ENCODE measurements at places on chromosomes 7 and 10.

- DNase-seq = no peak
Observed at GRCh38 chr7:76505168-76506080, 4.9 kb upstream of the UPK3B start.

- no peak for DNase-seq
Observed at GRCh38 chr10:95628786-95629185, 27.7 kb downstream of the ALDH18A1 start.

- DNase-seq = no peak
Observed at GRCh38 chr10:60964257-60965235, 20.6 kb upstream of the RHOBTB1 start.

DNA sequence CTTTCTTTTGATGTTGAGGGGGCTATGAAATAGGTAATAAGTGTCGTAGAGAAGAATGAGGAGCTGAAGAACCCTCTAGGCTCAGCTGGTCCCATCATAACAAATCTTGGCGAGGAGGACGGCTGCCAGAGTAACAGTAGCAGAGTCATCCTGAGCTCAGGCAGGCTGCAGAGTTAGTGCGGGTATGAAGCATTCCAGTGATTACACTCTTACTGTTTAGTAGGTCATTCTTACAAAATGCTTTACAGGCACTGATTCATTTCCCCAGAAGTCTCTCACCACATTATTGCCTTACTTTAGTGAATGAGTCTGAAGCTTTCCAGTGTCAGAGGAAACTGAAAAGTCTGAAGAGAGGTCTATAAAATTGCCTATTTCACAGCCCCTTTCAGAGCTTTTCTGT, 43.9 kb upstream of the GPR158 start:
- no peak for DNase-seq

DNA sequence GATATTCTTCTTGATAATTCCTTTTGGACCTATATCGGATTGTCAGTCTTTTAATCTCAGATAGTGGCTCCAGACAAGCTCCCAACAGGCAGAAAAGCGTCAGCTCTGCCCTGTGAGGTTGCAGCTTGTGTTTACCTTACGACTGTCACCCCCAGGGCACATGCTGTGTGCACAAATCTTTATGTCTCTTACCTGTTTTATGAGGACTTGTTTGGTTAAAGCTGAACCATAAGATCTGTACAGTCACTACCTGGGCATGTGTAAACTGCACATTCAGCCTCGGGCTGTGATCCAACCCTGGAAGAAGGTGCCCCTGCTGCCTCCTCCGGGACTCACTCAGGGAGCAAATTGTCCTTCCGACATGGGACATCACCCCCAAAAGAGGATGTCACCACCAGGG, 119.8 kb downstream of the GALNT17 start:
- DNase-seq = no peak

DNA sequence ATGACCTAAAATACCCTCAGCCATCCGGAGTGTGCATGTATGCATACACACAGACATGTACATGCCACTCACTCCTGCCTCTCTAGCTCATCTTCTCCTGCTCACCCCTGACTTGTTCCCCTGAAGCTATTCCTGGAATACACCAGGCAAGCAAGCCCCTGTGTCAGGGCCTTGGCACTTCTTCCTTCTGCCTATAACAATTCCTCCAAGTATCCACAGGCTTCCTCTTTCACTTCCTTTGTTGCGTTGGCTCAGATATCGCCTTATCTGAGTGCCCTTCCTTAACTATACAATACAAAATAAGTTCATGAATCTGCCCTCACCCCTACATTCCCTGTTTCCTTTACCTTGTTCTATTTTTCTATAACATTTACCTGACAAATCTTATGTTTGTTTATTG, 88.8 kb downstream of the NOD1 start:
- DNase-seq = no peak

DNA sequence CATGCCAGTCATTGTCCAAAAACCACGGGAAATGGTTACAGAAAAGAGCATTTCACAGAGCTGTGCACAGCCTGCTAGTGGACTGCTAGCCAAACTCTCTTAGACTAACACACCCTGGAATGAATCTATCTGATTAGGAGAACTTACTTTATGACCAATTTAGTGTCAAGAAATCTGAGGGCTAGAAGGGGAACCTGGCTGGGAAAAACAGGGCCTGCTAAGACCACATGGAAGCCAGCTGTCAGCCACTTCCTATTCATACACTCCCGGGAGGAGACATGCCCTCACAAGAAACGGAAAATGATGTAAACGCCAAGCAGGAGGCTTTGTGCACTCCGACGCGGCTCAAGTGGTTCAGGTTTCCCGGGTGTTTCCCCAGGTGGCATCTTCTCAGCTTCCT, 54.8 kb downstream of the MPP7 start:
- no peak for DNase-seq

GRCh38 chr7:44608916-44609648, 2.7 kb downstream of the OGDH start:
- DNase-seq = no peak

- DNase-seq = peak; percentile 22
Observed at GRCh38 chr7:87600130-87601124, at the start of gene ABCB1. TSS of gene ABCB1 (minus strand) at chr7:87600884. CDS start at chr7:87600184, 700 bp downstream.

DNA sequence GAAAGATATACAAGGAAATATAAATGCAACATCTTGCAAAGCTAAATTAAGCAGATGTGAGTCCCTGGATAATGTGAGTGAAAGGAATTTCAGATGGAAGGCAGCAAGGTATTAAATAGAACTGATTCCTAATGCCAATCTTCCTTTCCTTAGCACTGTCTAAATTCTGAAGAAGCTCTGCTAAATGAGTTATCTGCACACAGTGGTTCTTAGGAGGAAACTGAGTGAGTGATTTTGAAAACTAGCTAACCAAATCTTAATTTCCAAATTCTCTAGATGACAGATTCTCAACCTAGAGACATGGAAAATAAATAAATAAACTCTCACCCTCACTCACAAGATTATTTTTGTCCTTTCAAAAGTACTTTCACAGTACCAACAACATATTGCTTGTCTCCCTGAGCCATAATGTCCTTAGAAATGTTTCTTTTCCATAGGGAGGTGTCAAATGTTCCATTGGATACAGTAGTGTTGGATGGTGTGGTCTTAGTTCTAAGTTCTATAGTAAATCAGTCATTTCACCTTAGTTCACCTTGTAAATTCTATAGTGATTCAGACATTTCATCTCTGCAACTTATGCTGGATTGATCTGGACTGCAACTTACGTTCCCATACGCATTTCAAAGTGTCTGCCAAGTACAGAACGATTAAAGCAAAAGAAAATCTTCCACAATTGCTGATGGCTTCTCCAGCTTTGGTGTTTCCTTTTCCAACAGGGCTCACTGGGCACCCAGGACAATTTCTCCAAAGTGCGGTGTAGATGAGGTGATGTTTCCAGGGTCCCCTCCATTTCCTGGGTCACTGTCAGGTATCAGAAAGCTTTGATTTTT, 145.4 kb upstream of the FAM171A1 start:
- no peak for DNase-seq

DNA sequence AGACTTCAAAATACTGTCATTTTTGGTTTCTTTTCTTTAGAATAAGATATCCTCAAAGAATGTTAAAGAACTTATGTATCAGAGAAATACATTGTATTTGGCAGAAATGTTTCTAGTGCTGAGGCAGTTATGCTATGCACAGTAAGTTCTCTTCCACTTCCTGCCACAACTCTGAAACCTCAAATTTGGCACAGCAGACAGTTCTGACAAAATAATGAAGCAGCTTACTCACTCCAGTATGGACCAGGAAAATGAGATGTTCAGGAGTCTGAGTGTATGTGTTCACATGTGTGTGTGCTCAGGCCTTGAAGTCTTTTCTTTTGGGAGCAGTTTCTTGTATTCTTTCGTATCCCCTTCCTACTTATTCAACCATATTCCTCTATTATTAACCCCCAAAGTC, 197.0 kb upstream of the AGK start:
- DNase-seq = no peak

- no peak for DNase-seq
Observed at GRCh38 chr7:50184271-50184990, 91.4 kb upstream of the ZPBP start.

- no peak for DNase-seq
Observed at GRCh38 chr7:156652886-156653568, 12.5 kb downstream of the RNF32 start.

DNA sequence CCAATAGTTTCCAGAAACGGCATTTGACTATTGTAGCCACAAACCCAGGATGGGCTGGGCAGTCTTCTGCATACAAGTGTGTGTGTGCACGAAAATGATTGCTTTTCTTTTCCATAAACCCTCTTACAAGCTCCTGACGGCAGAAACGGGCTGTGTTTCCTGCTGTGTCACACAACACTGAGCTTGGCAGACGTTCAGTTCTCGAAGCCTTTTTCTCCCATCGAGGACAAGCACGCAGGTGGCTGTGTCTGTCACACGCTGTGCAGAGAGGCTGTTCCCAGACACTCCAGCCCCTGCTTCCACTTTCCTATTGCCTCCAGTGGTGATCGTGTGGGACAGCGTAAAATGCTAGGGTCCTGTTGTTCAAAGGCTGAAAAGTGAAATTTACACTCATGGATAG, 32.1 kb downstream of the RBAK start:
- peak; percentile 77 for DNase-seq

DNA sequence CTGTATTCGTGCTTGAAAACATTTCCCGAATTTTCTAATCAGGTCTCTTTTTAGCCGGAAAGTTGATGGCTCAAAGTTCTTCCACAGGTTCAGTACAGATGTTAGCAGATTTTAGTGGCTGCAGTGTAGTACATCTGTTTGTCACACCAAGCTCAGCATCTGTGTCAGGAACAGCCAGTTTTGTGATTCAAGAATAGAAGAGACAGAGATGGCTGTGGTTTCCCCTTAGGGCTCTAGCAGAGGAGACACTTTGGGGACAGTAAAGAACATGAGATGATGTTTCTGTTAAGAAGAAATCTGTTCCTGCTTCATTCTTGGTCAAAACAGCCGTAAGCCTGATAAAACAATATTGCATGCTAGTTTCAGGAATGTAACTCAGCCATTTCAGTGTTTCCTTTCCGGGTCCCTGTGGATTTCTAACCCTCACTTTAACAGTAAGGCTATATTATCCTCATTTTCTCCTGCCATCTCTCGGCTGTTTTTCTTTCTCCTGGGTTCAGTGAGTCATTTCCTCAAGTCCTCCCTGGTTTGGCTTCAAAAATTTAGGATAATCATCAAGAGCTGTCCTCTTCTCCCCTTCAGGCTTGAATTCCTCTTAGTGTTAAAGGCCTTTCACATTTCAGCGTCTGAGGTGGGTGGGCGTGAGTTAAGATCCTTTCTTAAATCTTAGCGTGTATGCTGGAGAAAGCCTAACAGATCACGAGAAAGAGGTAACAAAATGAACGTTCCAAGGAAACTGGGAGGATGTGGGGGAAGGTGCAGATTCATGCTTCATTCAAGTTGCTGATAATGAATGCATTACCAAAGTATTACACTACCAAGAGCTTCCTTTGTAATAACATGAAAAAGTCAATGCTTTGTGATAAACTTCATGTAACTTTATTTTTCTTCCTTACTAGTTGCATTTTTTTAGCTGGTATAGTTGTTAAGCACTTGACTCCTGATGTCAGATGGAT, 37.1 kb upstream of the BICC1 start:
- DNase-seq = no peak

DNA sequence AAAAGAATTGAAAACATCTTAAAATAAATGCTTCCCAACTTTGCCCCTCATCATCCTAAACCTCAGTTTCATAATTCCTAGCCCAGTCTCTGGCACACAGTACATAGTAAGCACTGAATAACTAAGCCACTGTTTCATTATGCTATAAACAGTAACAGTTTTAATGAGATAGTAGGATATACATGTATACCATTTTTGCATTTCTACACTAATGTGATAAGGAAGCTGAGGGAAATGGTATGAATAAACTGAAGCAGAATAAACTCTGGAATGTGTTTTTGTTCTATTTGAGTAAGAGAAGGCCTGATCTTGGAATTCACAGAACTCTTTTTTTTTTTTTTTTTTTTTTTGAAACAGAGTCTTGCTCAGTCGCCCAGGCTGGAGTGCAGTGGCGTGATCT, 8.8 kb downstream of the NAPEPLD start:
- no peak for DNase-seq

DNA sequence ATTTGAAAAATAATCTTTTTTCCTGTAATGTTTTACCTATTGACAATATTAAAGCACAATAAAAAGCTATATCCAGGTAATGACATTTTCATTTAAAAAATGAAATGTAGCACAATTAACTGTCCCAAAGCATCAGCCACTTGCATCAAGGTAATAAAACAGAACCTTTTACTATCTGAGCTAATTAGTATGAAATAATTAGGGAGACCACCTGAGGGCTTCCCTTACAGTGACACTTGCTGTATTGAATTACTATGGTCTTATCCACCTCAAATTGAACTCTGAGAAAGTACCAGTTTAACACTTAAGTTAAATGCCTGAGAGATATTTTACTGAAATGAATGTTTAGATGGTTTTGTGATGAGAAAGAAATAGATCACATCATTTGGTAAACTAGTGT, 119.4 kb upstream of the DKK1 start:
- no peak for DNase-seq

GRCh38 chr7:68249611-68250010, 1253.0 kb downstream of the TYW1 start:
- DNase-seq = no peak

- DNase-seq = no peak
Observed at GRCh38 chr7:34282271-34282670, 375.7 kb upstream of the NPSR1 start.

DNA sequence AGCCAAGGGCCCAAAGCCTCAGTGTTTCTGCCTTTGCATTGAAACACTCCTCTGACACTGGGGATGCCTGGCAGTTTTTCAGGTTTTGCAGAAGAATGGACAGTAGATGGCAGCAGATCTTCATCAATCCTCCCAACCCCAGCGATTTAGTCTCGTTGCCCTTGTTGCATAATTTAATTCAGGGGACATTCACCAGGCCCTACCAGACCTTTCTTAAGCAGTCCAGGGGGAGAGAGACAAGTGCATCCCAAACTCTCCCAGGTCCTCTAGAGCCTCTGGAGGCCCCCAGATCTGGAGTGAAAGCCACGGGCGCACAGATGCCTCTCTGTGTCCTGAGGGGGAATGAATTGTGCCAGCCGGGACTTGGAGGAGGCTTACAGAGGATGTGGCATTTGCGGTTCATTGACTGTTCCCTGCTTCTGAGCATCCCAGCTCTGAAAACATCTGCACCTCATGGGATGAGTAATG, 29.6 kb downstream of the MINDY4 start:
- peak; percentile 16 for DNase-seq

DNA sequence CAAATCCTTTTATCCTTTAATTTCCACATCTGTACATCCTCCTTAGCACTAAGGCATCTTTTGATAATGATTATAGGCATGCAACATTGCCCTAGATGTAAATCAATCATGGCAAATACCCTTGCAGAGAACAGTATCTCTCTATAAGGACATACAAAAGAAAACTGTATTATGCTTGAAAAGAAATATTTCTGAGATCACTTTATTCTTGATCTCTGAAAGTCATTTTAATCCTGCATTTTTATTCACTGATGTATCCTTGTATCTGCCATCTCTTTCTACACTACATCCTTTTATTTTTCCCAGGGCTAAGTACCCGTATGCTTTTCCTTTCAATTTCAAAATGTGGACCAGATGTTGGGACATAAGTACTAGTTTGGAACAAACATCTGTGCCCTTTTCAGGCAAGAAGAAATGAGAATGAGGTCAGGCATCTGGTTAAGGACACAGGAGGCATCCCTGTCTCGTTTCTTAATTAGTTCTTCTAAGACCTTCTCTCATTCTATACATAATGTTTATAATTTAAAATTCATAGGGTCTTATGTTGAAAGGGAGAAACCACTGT, 338.6 kb downstream of the CNTNAP2 start:
- DNase-seq = no peak

Measured in NCI-H2081 treated with DMSO at 0.1 percent for 48 hours (cell line).